ENCODE measurements at places on chromosomes 1 and 21. TPM values are rescaled to one million over a fixed set of nuclear protein-coding genes. Genes with fewer than 3 reads are reported as not detected.

GRCh38 chr1:227994632-227995300 is 12.0 kb upstream of the WNT3A start:
- DNase-seq: no peak

- DNase-seq: no peak
Measured at GRCh38 chr21:25638660-25639550, at the start of gene JAM2. TSS of gene JAM2 (plus strand) at chr21:25639258. CDS start at chr21:25639822, 564 bp downstream.

DNA sequence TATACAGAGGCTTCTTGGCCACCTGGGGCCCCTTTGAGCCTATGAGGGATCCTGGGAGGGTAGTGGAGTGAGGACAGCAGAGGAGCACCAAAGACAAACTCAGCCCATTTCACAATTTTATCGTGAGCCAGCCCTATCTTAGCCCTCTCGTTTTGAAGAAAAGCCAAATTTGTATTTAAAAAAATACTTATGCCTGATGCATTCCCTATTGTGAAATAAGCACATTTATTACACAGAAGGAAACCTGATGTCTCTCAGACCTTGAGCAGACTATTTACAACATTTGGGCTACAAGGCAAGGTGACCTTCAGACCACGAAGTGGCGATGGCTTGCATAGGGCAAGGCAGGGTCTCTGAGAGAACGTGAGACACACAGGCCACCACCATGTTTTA is 41.3 kb upstream of the H6PD start:
- no peak for DNase-seq

DNA sequence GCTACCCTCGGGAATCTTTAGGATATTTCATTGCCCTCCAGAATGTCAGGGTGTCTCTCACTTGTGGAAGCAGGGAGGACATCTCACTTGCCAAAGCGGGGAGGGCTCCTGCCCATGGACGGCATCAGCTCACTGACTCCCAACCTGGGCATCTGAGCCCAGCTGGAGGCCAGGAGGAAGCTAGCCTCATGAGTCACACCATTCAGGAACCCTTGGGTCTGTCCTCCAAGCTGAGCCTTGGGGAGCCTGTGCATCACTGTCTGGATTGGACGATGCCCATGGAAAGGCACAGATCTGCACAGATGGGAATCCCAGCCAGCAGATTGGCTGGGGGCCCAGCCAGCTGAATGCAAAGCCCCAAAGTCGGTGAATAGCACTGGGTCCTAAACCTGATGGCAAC is 25.2 kb downstream of the WNT3A start:
- no peak for DNase-seq

GRCh38 chr1:83029916-83030315 is 969.0 kb downstream of the TTLL7 start:
- no peak for DNase-seq

DNA sequence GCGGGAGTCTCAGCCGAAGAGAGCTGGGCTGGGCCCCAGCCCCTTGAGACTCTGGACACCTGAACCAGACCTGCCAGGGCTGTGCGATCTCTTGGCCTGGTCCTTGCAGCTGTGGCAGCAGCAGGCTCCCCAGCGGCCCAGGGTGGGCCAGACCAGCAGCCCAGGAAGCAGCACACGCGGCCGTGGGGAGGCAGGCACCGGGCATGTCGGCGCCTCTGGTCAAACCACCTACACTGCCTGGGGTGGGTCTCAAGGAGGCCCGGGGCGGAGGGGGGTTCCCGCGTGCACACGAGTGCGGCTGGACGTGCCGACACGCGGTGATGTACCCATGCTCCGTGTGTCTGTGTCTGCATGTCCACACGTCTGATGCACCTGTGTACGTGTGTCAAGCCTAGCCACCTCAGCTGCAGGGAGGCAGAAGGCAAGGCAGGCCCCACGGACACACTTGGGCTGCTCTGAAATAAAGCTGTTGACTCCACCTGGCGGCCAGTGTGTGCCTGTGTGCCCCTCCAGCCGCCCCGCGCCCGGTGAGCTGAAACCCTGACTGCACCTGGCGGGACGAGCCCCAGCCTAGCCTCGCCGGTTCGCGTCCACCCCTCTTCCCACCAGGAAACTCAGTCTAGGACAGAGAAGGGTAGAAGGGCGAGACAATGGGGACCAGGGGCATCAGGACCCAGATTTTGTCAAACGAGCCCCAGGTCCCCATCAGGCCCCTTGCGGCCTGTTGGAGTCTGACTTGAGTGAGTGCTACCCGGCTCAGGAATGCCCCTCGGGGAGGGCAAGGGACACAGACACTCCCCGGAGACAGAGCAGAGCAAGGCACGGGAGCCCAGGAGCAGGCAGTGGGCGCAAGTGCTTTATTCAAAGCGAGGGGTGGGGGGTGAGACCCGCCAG is 11.6 kb downstream of the SCNN1D start:
- DNase-seq: no peak

DNA sequence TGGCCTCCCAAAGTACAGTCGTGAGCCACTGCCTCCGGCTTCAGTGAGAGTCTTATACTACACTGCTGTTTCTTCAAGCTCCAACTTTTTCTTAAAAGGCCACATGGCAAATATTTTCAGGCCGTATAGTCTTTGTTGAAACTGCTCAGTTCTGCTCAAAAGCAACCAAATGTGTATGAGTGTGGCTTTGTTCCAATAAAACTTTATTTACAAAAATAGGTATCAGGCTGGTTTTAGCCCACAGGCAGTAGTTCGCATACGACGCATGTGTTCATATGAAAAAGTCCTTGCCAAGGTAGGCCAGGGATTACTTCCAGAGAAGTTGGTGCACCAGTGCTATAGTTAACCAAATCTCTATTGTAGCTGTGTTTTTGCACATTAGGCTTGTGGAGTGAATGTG is 6.2 kb downstream of the PLEKHM2 start:
- no peak for DNase-seq

GRCh38 chr1:94335950-94336349 is 82.2 kb upstream of the ABCD3 start:
- peak; percentile 88 for DNase-seq

- DNase-seq: no peak
Measured at GRCh38 chr1:156368889-156369684, at the start of gene RHBG. TSS of gene RHBG (plus strand) at chr1:156369211. CDS start at chr1:156369250, 39 bp downstream.

DNA sequence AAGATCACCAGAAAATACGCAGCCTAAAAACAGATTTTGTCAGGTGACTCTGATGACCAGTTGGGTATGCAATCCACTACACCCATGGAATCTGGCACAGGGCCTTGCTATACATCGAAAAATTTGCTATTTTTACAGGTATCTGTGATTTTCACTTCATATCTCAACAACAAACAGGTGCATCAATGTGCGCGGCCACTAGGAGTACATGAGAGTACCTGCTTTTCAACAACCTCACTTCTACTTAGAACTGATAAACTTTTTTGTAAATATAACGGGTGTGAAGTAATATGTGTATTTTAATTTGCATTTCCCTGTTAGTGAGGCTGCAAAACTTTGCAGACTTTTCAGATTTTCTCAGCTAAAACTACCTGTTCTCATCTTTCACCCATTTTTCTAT is 80.8 kb downstream of the SLC45A1 start:
- DNase-seq: no peak

DNA sequence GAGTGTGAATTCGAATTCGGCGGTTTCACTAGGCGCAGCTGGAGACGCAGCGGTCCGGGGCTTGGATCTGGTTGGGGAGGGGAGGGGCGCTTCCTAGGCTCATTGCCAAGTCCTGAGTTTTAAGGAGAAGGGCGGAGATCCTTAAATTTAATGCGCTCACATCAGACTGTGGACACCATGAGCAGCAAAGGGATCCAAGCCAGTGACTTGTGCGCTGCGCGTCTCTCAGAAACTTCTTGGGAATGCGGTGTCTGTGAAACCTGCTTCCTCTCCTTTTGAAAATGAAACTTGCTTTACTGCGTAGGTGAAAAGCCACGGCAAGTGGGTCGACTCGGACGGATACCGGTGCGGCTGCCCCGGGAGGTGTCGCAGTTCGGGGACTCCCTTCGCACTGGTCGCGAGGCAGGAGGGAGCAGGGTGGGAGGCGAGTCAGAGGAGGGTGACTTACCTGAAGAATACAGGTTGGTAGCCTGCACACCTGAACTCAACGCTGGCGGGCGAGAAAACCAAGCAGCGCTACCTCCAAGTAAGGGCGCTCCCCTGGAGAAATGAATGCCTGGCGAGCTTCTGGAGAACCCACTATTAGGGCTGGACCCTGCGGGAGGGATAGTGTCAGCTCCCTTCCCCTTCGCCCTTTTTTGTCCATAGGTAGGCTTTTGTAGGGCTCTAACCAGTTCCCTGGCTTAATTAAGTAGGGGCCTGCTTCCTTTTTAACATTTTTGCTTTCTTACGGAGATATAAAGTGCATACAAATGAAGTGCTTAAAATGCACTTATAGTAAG is 992 bp downstream of the TENT5C start:
- no peak for DNase-seq

The SPRR2B gene
- not detected for polyA plus RNA-seq

The CRNN gene
- not detected for polyA plus RNA-seq

The PARK7 gene
- 479 TPM for polyA plus RNA-seq

The KPNA6 gene
- polyA plus RNA-seq: 54.4 TPM
